Non-pigmented ciliary epithelial cell (primary cell): ENCODE measurements at places on chromosomes 6 and 20.

DNA sequence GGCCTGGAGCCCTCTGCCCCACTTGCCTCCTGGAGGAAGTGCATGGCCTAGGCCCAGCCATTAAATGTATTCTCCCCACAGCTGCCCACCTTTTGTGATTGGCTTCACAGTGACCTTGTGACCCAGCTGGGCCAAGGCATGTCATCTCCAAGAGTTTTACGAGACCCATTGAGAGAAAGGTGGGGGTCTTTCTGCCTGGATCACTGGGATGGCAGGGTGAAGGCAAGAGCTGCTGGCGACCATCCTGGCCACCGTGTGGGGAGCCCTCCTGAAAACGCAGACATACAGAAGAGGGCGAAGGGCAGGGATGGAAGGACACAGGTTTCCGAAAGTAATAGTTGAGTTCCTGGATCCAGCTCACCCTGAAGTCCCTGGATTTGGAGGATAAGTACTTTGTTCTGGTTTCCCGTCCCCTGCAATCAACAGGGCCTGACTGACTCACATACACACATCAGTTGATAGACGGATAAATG lies 12.3 kb upstream of the SPO11 start:
- no peak for DNase-seq

GRCh38 chr6:106509420-106510089 lies 119.7 kb downstream of the RTN4IP1 start:
- DNase-seq = no peak

GRCh38 chr6:137268911-137269310 lies 49.7 kb upstream of the IFNGR1 start:
- no peak for DNase-seq

DNA sequence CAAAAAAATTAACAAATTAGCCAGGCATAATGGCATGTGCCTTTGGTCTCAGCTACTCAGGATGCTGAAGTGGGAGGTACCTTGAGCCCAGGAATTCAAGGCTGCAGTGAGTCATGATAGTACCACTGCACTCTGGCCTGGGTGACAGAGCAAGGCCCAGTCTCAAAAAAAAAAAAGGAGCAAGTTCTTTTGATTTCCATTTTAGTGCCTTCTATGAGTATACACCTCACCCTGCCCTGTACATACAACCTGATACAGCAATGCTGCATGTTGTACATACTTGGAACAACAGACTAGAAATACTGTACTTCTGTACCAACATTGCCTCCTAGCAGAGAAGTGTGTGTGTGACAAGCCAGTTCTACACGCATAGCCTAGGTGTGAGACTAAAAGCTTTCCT lies 97.3 kb upstream of the CARMIL1 start:
- DNase-seq = no peak

GRCh38 chr20:31666258-31667042 lies 28.7 kb downstream of the COX4I2 start:
- DNase-seq = no peak

GRCh38 chr6:116027801-116028200 lies 32.9 kb downstream of the FRK start:
- no peak for DNase-seq

DNA sequence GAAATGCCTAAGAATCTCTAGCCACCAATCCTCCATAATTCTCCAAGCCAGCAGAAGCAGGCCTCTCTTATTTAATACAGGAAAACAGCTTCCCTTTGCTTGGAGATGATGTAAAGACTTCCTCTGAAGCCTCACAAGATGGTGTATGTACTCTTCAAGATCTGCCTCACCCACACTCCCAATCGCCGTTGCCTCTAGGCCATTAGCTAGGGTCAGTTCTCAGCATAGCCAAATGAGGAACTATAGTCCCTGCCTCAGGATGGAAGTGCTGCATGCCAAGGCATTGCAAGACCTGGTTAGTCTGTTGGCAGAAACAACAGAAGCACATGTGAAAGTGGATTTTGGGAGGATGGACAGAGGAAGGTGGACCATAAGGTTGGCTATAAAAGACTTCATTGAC lies 139.1 kb downstream of the SCML4 start:
- no peak for DNase-seq

- DNase-seq = no peak
Measured at GRCh38 chr6:21134356-21134755, 459.2 kb upstream of the SOX4 start.
